ENCODE measurements at places on chromosomes 11 and 22. TPM values are rescaled to one million over a fixed set of nuclear protein-coding genes. Genes with fewer than 3 reads are reported as not detected.

GRCh38 chr11:1150769-1151365 lies 6.9 kb upstream of the MUC5AC start:
- peaks cover 3% of the 10 kb centered on the region for H3K27me3 ChIP-seq
- H3K36me3 ChIP-seq, result no peaks in the 10 kb centered on the region
- peaks cover 4% of the 10 kb centered on the region for H3K4me1 ChIP-seq
- DNase-seq, result no peak
- no peak overlapping the region for H3K4me3 ChIP-seq

GRCh38 chr22:41840216-41840615 lies 7.3 kb downstream of the SREBF2 start:
- H3K4me1 ChIP-seq, result peaks cover 53% of the 10 kb centered on the region
- H3K36me3 ChIP-seq, result peaks cover 27% of the 10 kb centered on the region
- H3K27ac ChIP-seq, result no peak overlapping the region
- DNase-seq, result no peak

DNA sequence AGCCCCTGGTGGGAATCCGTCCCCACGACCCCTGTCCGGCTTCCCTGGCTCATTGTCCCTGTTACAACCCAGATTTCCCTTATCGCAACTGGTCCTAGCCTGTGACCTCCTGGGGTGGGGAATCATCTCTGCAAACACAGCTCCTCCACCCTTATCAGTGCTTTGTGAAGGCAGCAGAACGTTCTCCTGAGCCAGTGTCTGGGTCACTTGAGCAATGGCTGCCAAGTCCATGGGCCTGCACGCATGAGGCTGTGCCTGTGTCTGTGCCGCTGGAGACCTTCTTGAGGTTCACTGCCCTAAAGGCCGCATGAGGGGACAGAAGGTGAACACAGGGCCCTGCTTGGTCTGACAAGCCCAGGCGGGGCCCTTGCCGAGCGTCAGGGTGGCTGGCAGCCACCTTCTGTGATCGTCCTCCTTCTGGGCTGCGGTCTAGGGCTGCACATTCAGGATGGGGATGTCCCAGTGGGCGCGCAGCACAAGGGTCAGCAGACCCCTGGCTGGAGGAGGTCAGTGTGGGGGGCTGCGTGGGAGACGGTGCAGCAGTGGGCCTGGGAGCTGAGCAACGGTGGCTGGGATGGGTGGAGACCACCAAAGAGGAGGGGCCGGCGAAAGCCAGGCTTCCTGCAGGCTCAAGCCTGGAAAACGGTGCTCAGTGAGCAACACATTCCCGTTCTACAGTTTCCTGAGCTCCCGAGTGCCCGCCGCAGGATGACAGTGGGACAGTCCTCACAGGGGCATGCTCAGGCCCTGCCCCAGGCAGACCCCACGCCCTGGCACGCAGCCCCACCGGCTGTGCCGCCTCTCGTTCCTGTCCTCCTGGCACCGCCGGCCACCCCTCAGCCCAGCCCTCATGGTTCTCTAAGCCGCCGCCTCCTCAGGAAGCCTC lies 74.1 kb downstream of the CDKN1C start:
- H3K27ac ChIP-seq, result no peak overlapping the region
- H3K36me3 ChIP-seq, result peaks cover 13% of the 10 kb centered on the region
- DNase-seq, result no peak
- peaks cover 34% of the 10 kb centered on the region for H3K4me1 ChIP-seq
- H3K4me3 ChIP-seq, result no peak overlapping the region
- no peaks in the 10 kb centered on the region for H3K27me3 ChIP-seq

DNA sequence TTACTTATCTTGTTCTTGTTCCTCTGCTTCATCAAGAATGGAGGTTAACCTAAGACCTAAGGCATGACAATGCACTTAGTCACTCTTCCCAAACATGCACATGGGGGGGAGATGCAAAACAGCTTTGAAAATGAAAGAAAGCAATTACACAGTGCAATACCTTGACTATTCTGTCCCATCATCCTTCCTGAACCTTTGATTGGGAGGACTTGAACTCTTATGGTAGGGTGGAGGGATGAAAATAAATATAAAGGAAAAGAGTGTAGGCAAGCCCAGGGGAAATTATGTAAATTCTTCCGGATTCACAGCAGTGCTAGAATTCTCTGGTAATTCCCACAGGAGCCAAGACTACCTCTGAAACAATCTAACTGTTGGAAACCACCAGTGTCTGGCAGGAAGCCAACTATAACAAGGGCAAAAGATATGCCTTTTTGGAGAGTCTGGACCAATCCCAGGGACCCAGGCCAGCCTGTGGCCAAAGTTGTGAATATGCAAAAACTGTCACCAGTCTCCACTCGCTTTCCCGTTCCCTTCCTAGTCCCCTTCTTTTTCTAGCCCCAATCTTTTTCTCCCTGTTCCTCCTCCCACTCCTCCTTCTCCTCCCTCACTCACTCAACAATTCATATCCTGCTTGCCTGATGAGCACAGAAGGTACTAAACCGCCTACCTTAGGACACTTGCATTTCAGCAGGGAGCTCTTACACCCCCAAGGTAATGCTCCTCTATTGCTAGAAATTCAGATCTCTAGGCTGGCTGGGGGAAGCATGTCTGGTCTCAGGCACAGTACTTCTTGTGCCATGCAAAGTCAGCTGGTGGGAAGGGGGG lies 2.5 kb upstream of the RCN1 start:
- no peak overlapping the region for H3K4me3 ChIP-seq
- peaks cover 2% of the 10 kb centered on the region for H3K36me3 ChIP-seq
- no peak for DNase-seq
- H3K27ac ChIP-seq, result no peak overlapping the region
- H3K27me3 ChIP-seq, result peaks cover 2% of the 10 kb centered on the region

- peaks cover 13% of the 10 kb centered on the region for H3K36me3 ChIP-seq
- no peaks in the 10 kb centered on the region for H3K27me3 ChIP-seq
- H3K4me3 ChIP-seq, result no peak overlapping the region
- H3K27ac ChIP-seq, result no peak overlapping the region
- DNase-seq, result no peak
Measured at GRCh38 chr11:75855206-75855605, 40.2 kb downstream of the UVRAG start.

- H3K36me3 ChIP-seq, result peaks cover 3% of the 10 kb centered on the region
- no peak overlapping the region for H3K4me3 ChIP-seq
- H3K4me1 ChIP-seq, result no peaks in the 10 kb centered on the region
- no peaks in the 10 kb centered on the region for H3K27me3 ChIP-seq
- DNase-seq, result no peak
Measured at GRCh38 chr11:17853280-17853679, 118.7 kb downstream of the KCNC1 start.

- no peaks in the 10 kb centered on the region for H3K27me3 ChIP-seq
- no peaks in the 10 kb centered on the region for H3K4me1 ChIP-seq
- H3K36me3 ChIP-seq, result no peaks in the 10 kb centered on the region
- no peak for DNase-seq
Measured at GRCh38 chr11:75029836-75030631, 41.3 kb downstream of the NEU3 start.

GRCh38 chr11:88414385-88414861 lies 76.9 kb upstream of the CTSC start:
- H3K27ac ChIP-seq, result no peak overlapping the region
- H3K4me1 ChIP-seq, result no peaks in the 10 kb centered on the region
- H3K27me3 ChIP-seq, result no peaks in the 10 kb centered on the region
- no peaks in the 10 kb centered on the region for H3K36me3 ChIP-seq
- no peak overlapping the region for H3K4me3 ChIP-seq

Gene MS4A8
- not detected for total RNA-seq

Gene DUSP18
- total RNA-seq, result 8.1 TPM

Gene CST6
- total RNA-seq, result not detected

Gene SPA17
- total RNA-seq, result 19.1 TPM

Data from neural crest cell (in vitro differentiated cells).